Stimulated activated CD8-positive, alpha-beta memory T cell treated with anti-CD3 and anti-CD28 coated beads, Interleukin-15, amount 100 ng/mL, for 24 hours (primary cell): ENCODE measurements at places on chromosomes 7 and 10.

DNA sequence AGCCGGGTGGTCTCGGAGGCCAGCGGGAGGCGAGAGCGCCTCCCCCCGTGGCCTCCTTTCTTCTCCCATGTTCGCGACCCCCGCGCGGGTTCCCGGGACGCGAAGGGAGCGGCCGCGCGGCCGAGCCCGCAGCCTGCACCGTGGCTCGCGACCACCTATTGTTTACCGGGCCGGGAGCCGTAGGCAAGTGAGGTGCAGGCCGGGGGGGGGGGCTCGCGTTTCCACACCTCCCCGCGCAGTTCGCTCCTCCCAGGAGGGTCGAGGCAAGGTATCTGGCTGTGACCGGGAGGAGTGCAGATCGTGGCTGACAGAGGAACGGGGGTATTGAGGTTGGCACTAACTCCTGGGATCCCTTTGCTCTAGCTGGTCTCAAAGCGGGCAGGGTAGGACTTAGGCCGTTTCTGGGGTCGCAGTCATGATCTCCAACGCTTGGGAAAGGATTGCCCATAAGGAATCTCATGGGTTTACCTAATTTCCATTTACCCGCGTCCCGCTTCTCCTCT, 734 bp downstream of the PTPN12 start:
- no peak for DNase-seq

GRCh38 chr7:98354511-98355249, 46.2 kb downstream of the BAIAP2L1 start:
- DNase-seq = no peak

- no peak for DNase-seq
Measured at GRCh38 chr7:47318395-47319182, 263.3 kb downstream of the TNS3 start.

GRCh38 chr7:49324707-49325106, 400.4 kb downstream of the CDC14C start:
- DNase-seq = no peak

DNA sequence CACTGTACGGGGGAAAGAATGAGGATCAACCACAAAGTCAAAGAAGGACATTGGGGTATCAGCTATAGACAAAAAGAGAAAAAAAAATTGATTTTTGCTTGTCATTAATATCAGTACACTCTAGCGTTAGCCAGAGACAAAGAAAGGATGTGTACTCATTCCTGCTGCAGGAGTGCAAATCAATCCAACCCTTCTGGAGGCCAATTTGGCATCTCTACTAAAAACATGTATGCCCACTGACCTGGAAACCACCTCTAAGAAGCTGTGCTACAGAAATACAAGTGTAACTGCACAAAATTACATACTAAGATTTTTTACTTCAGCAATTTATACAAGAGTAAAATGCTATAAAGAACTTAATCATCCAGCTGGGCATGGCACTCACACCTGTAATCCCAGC, 13.6 kb downstream of the NSMCE4A start:
- DNase-seq = no peak

- no peak for DNase-seq
Measured at GRCh38 chr7:152911922-152912321, 152.4 kb downstream of the ACTR3B start.

DNA sequence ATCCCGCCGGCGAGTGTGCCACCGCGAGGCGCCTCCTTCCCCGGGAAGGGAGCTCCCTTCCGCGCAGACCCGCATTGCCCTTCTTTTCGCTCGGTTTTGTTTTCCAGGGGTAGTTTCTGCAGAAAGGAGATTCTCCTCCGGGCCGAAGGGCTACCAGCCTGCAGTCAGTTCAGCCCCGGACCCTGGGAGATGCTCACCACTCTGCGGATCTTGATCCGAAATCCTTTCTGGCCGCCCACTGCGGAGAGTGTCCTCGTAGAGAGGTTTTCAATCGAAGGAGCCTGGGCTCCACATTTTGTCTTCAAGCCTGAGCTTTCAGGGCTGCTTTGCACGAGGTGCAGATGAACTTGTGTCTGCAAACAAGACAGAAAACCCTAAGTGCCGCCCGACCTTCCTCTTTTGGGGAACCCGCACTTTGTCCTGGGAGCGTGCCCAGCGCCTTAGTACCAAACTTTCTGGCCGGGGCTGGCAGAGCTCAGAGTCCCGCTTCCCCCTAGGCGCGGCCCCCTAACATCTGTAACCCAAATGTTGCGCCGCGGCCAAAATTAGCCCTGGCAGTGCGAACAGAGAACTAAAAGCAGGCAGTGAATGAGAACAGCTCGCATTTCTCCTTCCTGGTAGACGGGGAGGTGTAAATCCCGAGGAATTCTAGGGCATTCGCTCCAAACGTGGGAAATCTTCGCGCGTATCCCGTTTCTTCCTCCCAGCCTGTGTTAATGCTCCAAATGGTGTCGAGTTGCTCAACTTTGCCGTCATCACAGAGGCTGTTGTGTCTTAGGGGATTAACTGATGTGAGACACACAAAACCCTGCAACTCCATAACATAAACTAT, 6.7 kb upstream of the EN2 start:
- DNase-seq = no peak

DNA sequence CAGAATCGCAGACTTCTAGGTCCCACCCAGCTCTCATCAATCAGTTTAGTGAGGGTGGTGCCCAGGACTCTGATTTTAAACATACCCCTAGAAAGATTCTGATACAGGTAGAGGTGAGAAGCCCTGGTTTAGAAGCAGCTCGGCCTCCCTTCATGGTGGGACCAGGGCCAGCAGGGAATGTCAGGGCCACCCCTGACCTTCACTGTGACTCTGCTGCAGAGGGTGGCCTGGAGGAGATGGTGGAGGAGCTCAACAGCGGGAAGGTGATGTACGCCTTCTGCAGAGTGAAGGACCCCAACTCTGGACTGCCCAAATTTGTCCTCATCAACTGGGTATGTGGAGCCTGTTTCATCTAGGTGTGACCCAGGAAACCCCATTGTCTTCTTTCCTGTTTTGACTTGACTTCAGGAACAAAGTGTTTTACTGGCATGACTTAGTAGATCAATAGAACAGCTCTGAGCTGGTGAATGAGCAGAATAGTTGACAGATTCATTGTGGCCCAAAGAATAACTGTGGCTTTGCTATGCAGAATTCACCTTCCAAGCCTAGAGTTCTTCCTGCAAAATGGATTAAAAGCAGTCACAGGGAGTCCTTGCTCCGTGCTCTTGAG, 7.2 kb downstream of the DBNL start:
- no peak for DNase-seq

DNA sequence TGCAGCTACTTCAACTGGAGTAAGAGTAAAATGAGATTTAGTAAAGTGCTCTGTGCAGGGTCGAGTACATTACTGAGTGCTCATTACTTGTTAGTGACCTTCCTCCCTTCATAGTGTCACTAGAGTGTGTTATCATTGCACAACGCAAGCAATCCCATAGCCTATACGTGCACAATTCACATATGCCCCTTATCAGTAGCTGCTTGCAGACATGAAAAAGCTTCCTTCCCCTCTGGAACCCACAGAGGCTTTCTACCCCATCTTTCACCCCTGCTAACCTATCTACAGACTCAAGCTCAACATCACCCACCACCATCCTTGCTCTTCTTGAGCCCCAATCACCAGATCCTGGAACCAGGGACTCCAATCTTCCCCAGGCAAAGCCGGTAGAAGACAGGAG, 59.3 kb downstream of the C7orf25 start:
- DNase-seq = no peak

- DNase-seq = no peak
Measured at GRCh38 chr7:30163231-30163894, 28.6 kb downstream of the MTURN start.

GRCh38 chr10:5416981-5417380, 4.6 kb downstream of the NET1 start:
- DNase-seq = no peak

- DNase-seq = no peak
Measured at GRCh38 chr7:32941681-32942414, 15.4 kb upstream of the FKBP9 start.
